Transverse colon (tissue), 4 donors: ENCODE measurements at places on chromosomes 13 and 19.

- H3K27ac ChIP-seq = no peak overlapping the region
- H3K4me3 ChIP-seq = no peak overlapping the region
- no peaks in the 10 kb centered on the region for H3K27me3 ChIP-seq
These were observed 4.9 kb upstream of the NECTIN2 start for GRCh38 chr19:44841231-44841630.

DNA sequence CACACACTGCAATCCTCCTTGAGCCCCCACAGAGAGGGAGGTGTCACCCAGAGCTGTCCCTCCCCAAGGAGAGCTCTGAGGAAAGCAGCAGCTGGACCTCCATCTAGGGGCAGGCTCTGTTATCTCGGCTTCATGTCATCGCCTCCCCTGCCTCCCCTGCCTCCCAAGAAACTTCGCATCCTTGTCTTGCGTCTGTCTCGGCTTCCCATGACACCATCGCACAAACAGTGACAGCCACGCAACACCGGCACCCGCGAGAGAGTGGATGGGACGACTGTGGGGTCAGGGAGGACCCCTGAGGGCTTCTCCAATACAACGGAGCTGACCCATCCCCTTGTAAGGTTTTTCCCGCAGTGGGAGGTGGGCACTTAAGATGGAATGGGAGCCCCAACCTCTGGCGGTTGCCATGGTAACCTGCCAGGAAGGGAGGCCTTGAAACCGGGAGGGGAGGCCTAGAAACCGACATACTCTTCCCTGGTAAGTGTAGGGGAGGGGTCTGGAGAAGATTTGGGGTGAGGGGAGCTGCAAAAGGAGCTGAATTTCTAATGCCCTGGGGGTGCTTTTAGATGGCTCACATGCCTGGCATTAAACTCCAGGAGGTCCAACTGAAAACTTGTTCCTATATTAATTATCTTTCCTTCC is 16.3 kb downstream of the TLE2 start:
- H3K36me3 ChIP-seq = no peaks in the 10 kb centered on the region
- H3K27ac ChIP-seq = no peak overlapping the region
- no peaks in the 10 kb centered on the region for H3K4me1 ChIP-seq

GRCh38 chr13:20824762-20825476 is 51.2 kb upstream of the EEF1AKMT1 start:
- H3K36me3 ChIP-seq = no peaks in the 10 kb centered on the region
- no peaks in the 10 kb centered on the region for H3K27me3 ChIP-seq
- no peak overlapping the region for H3K4me3 ChIP-seq
- no peak for DNase-seq
- no peaks in the 10 kb centered on the region for H3K4me1 ChIP-seq

GRCh38 chr19:7864690-7865074 is 9.5 kb downstream of the PRR36 start:
- H3K27ac ChIP-seq = no peak overlapping the region
- H3K27me3 ChIP-seq = peaks cover 83% of the 10 kb centered on the region
- no peak for DNase-seq
- H3K36me3 ChIP-seq = no peaks in the 10 kb centered on the region

GRCh38 chr19:38264486-38265212 is at the start of gene SPINT2:
Gene SPINT2 (plus strand): TSS chr19:38264573. CDS start chr19:38264893, 320 bp downstream.
- peaks cover 5% of the 10 kb centered on the region for H3K4me1 ChIP-seq
- H3K36me3 ChIP-seq = no peaks in the 10 kb centered on the region
- peak within 1 kb of the TSS; percentile 81 for H3K4me3 ChIP-seq
- no peak for DNase-seq
- no peaks in the 10 kb centered on the region for H3K27me3 ChIP-seq

GRCh38 chr19:35779033-35779432 is 3.7 kb downstream of the ARHGAP33 start:
- no peaks in the 10 kb centered on the region for H3K27me3 ChIP-seq
- DNase-seq = no peak
- peaks cover 15% of the 10 kb centered on the region for H3K4me1 ChIP-seq
- no peaks in the 10 kb centered on the region for H3K36me3 ChIP-seq
- H3K4me3 ChIP-seq = no peak overlapping the region
- no peak overlapping the region for H3K27ac ChIP-seq

- H3K4me3 ChIP-seq = no peak overlapping the region
- H3K27ac ChIP-seq = no peak overlapping the region
- H3K27me3 ChIP-seq = peaks cover 34% of the 10 kb centered on the region
- no peak for DNase-seq
These were observed 19.9 kb upstream of the ARHGEF7 start for GRCh38 chr13:111095031-111095840.

DNA sequence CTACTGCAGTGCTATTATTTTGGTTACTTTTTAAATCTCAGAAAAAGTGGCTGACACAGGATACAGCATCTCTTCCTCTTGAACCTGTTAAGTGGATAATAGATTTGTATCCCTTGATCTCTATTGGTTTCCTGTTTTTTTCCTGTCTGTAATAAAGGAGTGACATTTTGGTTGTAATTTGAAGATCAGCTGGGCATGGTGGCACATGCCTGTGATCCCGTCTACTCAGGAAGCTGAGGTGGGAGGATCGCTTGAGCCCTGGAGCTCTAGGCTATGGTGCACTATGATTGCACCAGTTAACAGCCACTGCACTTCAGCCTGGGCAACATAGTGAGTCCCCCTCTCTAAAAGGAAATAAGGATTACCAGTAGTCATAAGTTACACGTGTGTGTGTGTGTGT is 46.8 kb downstream of the METTL21C start:
- no peak overlapping the region for H3K27ac ChIP-seq
- DNase-seq = no peak
- no peaks in the 10 kb centered on the region for H3K4me1 ChIP-seq
- no peaks in the 10 kb centered on the region for H3K27me3 ChIP-seq

GRCh38 chr19:16554776-16555175 is 12.5 kb upstream of the CHERP start:
- no peak overlapping the region for H3K27ac ChIP-seq
- H3K36me3 ChIP-seq = peaks cover 12% of the 10 kb centered on the region
- no peak overlapping the region for H3K4me3 ChIP-seq
- DNase-seq = no peak
